ENCODE measurements at places on chromosomes 13 and 19. TPM values are rescaled to one million over a fixed set of nuclear protein-coding genes. Genes with fewer than 3 reads are reported as not detected.

DNA sequence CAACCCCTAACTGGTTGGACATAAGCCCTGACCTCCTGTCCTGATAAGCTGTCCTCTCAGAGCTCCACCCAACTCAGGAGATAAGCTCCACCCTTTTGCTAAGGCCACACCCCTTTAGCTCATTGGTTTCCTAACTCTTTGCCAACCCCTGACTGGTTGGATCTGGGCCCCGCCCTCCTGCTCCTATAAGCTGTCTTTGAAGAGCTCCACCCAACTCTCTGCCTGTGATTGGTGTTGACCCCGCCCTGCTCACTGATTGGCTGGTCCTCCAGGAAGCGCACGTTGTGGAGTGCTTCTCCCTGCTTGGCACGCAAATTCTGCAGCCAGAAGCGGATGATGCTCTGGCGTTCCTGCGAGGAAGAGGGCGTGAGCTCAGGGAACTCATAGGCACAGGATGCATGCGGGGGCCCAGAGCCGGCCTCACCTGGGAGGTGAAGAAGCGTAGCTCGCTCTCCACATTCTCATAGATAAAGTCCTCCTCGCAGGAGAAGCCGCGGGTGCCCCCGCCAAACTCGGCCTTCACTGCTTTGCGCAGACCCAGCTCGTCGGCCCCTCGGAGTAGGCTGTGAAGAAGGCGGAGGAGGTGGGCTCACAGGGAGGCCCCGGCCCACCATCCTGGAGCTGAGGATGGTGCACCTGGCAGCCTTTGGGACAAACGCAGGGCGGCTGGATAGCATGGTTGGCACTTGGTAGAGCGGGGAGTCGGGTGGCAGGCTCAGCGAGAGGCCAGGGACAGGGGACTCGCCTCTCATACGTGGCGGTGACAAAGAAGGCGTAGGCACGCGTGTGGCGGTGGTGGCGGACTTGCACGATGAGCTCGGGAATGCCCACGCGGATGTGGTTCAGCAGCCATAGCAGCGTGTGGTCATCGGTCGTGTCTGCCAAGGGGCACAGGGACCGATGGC, 1.7 kb downstream of the ANO8 start:
- peaks cover 23% of the 10 kb centered on the region for H3K4me1 ChIP-seq
- no peaks in the 10 kb centered on the region for H3K27me3 ChIP-seq
- peak; percentile 39 for DNase-seq
- no peak overlapping the region for H3K4me3 ChIP-seq
- no peak overlapping the region for H3K27ac ChIP-seq

DNA sequence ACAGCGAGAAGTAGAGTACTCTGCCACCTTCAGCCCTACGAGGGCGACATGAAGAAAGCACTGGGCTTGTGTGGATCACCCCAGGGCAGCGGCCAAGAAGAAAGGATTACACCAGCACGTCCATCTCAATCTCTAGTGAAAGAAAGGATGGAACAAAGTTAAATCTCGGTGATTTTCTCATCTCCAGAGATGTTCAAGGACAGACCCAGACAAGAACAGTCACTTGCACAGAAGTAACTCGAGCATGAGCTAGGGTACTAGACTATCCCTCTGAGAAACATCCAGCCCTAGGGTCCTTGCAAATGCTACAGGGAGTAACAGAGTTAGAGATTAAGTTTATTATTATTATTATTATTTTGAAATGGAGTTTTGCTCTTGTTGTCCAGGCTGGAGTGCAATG, 106.7 kb downstream of the CRYL1 start:
- H3K4me3 ChIP-seq: no peak overlapping the region
- H3K4me1 ChIP-seq: peaks cover 18% of the 10 kb centered on the region
- H3K27me3 ChIP-seq: no peaks in the 10 kb centered on the region
- no peaks in the 10 kb centered on the region for H3K36me3 ChIP-seq
- peak overlapping the region; percentile 65 for H3K27ac ChIP-seq

DNA sequence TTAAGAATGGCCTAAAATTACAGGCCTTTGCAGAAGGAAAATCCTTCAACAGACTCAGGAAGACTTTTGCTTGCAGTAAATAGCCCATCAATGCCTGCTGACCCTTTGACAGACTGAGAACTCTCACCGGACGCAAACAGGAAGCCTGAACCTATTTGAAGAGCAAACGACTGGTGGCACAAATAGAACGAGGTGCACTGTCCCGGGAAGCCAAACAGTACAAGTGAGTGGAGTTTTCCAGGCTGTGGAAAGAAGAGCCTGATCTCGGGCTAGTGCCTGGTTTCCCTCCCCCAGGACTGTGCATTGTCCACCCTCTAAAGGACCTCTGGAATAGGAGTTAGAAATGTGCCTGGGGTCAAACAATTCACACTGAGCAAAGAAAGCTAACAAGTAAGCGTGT, 165.5 kb downstream of the FGF14 start:
- H3K4me1 ChIP-seq: no peaks in the 10 kb centered on the region
- 0 out of 2 replicates have a peak, but pooled peaks cover 2% of the 10 kb centered on the region for H3K27me3 ChIP-seq
- H3K36me3 ChIP-seq: no peaks in the 10 kb centered on the region

DNA sequence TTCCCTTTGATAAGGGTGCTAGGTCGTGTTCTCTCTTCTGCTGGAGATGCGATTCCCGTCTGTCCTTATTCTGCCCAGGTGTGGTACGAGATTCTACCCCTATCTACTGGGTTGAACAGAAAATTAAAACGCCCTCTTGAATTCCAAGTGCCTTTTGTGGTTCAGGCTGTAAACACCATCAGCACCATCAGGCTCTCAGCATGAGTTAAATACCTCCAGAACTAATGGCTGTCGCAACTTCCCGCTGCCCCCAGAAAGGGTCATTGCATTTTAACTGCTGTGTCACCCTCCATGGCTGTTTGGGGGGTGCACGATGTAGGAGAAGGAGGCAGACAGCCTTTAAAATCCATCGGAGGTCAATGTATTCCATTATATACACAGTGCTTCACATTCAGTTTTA, 177.4 kb downstream of the OXGR1 start:
- no peaks in the 10 kb centered on the region for H3K27me3 ChIP-seq
- no peaks in the 10 kb centered on the region for H3K4me1 ChIP-seq
- DNase-seq: no peak
- no peaks in the 10 kb centered on the region for H3K36me3 ChIP-seq

DNA sequence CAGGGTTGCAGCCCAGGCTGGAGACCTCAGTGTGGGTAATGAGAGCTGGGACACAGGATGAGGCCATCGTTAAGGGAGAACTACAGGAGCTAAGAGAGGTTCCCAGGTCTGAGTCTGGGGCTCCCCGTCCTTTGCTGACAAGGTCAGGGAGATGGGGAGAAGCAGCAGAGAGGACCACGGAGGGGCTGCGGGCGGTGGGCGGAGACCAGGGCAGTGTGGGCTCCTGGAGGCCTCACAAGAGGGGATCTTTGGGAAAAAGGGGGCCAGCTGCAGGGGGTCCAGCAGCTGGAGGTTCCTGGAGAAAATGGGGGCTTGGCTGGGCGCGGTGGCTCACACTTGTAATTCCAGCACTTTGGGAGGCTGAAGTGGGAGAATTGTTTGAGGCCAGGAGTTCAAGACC, 16.0 kb downstream of the RFX1 start:
- H3K27ac ChIP-seq: no peak overlapping the region
- DNase-seq: no peak
- peaks cover 6% of the 10 kb centered on the region for H3K36me3 ChIP-seq
- H3K4me3 ChIP-seq: no peak overlapping the region
- H3K4me1 ChIP-seq: no peaks in the 10 kb centered on the region

- H3K27ac ChIP-seq: no peak overlapping the region
- no peak for DNase-seq
- H3K4me3 ChIP-seq: no peak overlapping the region
- 0 out of 2 replicates have a peak, but pooled peaks cover 2% of the 10 kb centered on the region for H3K27me3 ChIP-seq
- no peaks in the 10 kb centered on the region for H3K4me1 ChIP-seq
These were observed 76.6 kb downstream of the SLC15A1 start for GRCh38 chr13:98675837-98676236.

C13orf42 gene
- not detected for total RNA-seq

GPR4 gene
- not detected for total RNA-seq

CACNG8 gene
- total RNA-seq: not detected

C19orf85 gene
- not detected for total RNA-seq

ATCAY gene
- total RNA-seq: 0.03 TPM

FIZ1 gene
- total RNA-seq: 2.4 TPM

Measured in SJSA1 (cell line).